ENCODE measurements at places on chromosomes 7 and 10.

DNA sequence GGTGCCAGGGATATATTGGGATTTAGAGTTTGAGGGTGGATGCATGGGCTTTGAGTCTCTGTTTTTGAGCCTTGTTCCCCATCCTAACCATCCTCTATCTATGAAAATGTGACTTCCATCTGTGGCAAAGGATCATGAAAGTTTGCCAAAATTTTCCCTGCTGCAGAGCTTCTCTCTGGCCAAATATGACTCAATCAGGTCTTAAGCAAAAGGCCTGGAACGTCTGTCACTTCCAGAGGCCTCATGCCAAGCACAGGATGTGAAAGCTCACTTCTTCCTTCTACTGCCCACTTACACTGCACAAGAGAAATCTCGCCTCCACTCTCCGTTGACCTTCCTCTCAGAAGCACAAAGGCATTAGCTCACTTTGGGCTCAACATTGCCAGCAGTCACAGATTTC lies 696.9 kb upstream of the NRP1 start:
- H3K4me1 ChIP-seq = no peaks in the 10 kb centered on the region
- no peak for DNase-seq
- no peaks in the 10 kb centered on the region for H3K36me3 ChIP-seq

GRCh38 chr7:18414885-18415284 lies 80.7 kb upstream of the HDAC9 start:
- DNase-seq = no peak
- no peaks in the 10 kb centered on the region for H3K27me3 ChIP-seq
- no peak overlapping the region for H3K27ac ChIP-seq
- H3K4me3 ChIP-seq = no peak overlapping the region
- no peaks in the 10 kb centered on the region for H3K36me3 ChIP-seq

DNA sequence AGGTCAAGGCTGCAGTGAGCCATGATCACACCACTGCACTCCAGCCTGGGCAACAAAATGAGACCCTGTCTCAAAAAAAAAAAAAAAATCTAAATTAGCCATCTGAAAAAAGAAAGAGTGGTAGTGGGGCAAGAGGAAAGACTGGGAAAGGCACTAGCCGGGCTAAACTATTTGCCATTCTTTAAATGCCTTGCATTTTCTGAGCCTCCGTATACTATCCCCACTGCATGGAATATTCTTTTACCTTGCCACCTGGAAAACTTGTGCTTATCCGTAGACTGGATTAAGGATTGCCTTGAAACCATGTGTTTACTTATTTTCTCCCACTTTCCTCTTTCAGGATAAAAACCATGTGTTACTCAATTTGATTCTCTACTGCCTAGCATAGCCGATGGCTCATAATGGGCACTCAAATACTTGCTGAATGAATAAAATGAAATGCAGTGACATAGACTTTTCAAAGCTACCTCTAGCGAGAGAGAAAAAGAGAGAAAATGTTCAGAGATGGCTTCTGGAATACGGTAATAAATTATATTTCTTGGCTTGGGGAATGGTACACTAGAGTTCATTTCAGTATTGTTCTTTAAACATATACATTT lies 30.6 kb downstream of the HYCC1 start:
- no peak overlapping the region for H3K27ac ChIP-seq
- H3K4me1 ChIP-seq = peaks cover 7% of the 10 kb centered on the region
- H3K27me3 ChIP-seq = no peaks in the 10 kb centered on the region
- DNase-seq = no peak
- H3K4me3 ChIP-seq = no peak overlapping the region

GRCh38 chr7:110051372-110051771 lies 1039.6 kb upstream of the LRRN3 start:
- H3K36me3 ChIP-seq = no peaks in the 10 kb centered on the region
- no peaks in the 10 kb centered on the region for H3K4me1 ChIP-seq
- no peak overlapping the region for H3K27ac ChIP-seq
- H3K4me3 ChIP-seq = no peak overlapping the region
- DNase-seq = no peak

- no peaks in the 10 kb centered on the region for H3K36me3 ChIP-seq
- no peak for DNase-seq
- no peak overlapping the region for H3K4me3 ChIP-seq
- peaks cover 9% of the 10 kb centered on the region for H3K4me1 ChIP-seq
These were observed 17.2 kb downstream of the STX1A start for GRCh38 chr7:73702226-73702625.

- no peaks in the 10 kb centered on the region for H3K27me3 ChIP-seq
- no peak overlapping the region for H3K4me3 ChIP-seq
- no peaks in the 10 kb centered on the region for H3K4me1 ChIP-seq
- no peaks in the 10 kb centered on the region for H3K36me3 ChIP-seq
These were observed 51.9 kb downstream of the GNAT3 start for GRCh38 chr7:80459776-80460510.

DNA sequence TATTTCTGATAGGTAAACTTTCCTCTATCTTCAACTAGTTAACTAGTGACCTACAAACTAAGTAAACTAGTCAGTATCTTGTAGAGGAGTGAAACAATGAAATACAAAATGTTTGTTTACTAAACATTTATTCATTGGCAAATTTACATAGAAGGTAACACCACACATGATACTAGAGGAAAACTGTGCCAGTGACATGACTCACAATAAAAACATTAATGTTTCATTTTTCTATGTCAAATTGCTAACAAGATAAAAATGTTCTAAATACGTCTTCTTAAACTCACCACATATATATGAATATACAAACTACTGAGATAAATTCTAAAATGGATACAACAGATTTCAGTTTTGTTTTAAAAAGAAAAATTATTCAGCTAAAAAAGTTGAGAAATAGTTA lies 471.3 kb downstream of the PARD3 start:
- H3K27ac ChIP-seq = no peak overlapping the region
- H3K4me3 ChIP-seq = no peak overlapping the region
- DNase-seq = no peak
- H3K4me1 ChIP-seq = no peaks in the 10 kb centered on the region

GRCh38 chr10:80411681-80412220 lies 3.4 kb downstream of the PRXL2A start:
- H3K4me3 ChIP-seq = no peak overlapping the region
- no peaks in the 10 kb centered on the region for H3K36me3 ChIP-seq
- no peak for DNase-seq
- H3K4me1 ChIP-seq = peaks cover 41% of the 10 kb centered on the region
- H3K27ac ChIP-seq = no peak overlapping the region

- H3K4me1 ChIP-seq = no peaks in the 10 kb centered on the region
- no peaks in the 10 kb centered on the region for H3K36me3 ChIP-seq
These were observed 144.1 kb upstream of the NRG3 start for GRCh38 chr10:81730891-81731290.

GRCh38 chr7:98200364-98200763 lies 10.9 kb upstream of the BHLHA15 start:
- H3K27ac ChIP-seq = no peak overlapping the region
- no peaks in the 10 kb centered on the region for H3K27me3 ChIP-seq
- no peak overlapping the region for H3K4me3 ChIP-seq
- no peak for DNase-seq
- no peaks in the 10 kb centered on the region for H3K36me3 ChIP-seq

DNA sequence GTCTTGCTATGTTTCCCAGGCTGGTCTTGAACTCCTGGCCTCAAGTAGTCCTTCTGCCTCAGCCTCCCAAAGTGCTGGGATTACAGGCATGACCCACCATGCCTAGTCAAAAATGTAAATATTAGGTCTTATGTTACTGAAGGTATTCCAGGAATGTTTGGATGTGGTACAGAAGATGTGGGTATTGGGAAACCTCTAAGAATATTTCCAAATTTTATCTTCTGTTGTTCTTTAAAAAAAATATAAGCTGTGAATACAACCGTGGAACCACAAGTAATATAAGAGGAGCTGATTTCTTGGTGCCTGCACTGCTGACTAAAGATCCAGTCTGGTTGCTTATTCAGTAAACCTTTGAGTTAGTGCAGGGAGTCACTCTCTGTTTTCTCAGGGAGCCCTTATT lies 178.3 kb downstream of the AUTS2 start:
- no peak overlapping the region for H3K27ac ChIP-seq
- no peaks in the 10 kb centered on the region for H3K27me3 ChIP-seq
- no peak for DNase-seq
- peaks cover 3% of the 10 kb centered on the region for H3K4me1 ChIP-seq

- peak; percentile 70 for DNase-seq
- peak overlapping the region; percentile 93 for H3K27ac ChIP-seq
- peaks cover 7% of the 10 kb centered on the region for H3K4me1 ChIP-seq
- H3K4me3 ChIP-seq = peak overlapping the region; percentile 87
- no peaks in the 10 kb centered on the region for H3K36me3 ChIP-seq
These were observed 537 bp downstream of the FOXK1 start for GRCh38 chr7:4682621-4683042.

DNA sequence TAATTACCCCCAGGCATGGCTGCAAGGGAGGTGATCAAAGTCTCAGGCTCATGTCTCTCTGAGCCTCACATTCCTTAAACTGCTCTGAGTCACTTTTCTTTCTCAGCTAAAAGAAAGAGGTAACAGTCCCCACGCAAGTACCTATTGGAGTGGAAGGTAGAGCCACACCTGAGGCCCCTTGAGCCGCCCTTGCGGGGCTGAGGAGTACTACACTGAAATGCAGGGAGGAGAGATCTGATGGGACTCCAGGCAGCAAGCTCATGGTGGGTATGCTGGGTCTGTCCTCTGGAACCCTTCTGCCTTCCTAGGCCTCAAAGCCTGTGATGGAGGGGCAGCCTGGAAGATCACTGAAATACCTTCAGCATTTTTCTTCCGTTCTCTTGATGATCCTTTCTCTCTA lies 960.0 kb downstream of the DNAJB9 start:
- no peak overlapping the region for H3K4me3 ChIP-seq
- H3K4me1 ChIP-seq = no peaks in the 10 kb centered on the region
- no peak for DNase-seq
- H3K27me3 ChIP-seq = no peaks in the 10 kb centered on the region
- H3K36me3 ChIP-seq = no peaks in the 10 kb centered on the region

- no peak overlapping the region for H3K4me3 ChIP-seq
- H3K36me3 ChIP-seq = no peaks in the 10 kb centered on the region
- H3K27me3 ChIP-seq = peaks cover 5% of the 10 kb centered on the region
These were observed 7.1 kb downstream of the DOCK4 start for GRCh38 chr7:112199035-112199655.

GRCh38 chr10:23412223-23412622 lies 26.7 kb upstream of the OTUD1 start:
- H3K27me3 ChIP-seq = no peaks in the 10 kb centered on the region
- no peaks in the 10 kb centered on the region for H3K4me1 ChIP-seq
- no peak overlapping the region for H3K4me3 ChIP-seq

- H3K36me3 ChIP-seq = no peaks in the 10 kb centered on the region
- H3K27ac ChIP-seq = peak overlapping the region; percentile 84
- peak overlapping the region; percentile 53 for H3K4me3 ChIP-seq
- H3K27me3 ChIP-seq = peaks cover 14% of the 10 kb centered on the region
- DNase-seq = peak; percentile 90
These were observed 32.8 kb upstream of the SFTPD start for GRCh38 chr10:79981450-79982361.

DNA sequence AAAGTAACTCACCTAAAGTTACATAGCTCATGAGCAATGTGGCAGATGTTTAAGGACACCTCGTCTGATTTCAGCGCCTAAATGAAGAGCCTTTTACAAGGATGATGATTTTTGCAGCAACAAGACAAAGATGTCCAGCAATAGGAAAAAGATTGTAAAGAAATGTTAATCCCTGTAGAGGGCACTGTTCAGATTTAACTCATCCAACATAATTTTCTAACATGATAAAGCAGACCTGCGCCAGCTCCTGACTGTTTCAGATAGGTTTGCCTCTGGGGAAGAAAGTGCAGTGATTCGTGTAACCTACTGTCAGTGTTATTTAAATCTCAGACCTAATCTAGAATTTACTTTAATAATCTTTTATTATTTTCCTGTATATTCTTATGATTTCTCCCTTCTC lies 595.2 kb downstream of the AUTS2 start:
- H3K4me3 ChIP-seq = no peak overlapping the region
- no peak for DNase-seq
- no peak overlapping the region for H3K27ac ChIP-seq
- H3K36me3 ChIP-seq = no peaks in the 10 kb centered on the region
- no peaks in the 10 kb centered on the region for H3K27me3 ChIP-seq

DNA sequence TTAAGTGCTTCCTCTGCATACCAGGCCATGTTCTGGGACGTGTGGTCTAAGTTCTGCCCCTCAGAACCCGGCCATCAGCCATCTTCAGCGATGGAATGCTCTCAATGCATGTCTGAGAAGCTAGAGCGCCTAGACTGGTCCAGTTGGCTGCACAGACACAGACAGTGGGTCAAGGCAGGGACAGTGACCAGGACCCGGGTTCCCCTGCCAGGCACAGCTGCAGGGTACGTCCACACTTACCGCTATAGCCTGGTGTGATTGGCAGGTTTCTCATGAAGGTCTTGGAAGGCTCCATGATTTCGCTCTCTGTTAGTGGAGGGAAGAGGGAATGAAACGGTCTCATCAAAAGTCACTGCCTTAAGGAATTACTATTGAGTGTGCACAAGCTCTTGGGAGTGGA lies 47.3 kb downstream of the PNLIPRP2 start:
- no peaks in the 10 kb centered on the region for H3K4me1 ChIP-seq
- no peak overlapping the region for H3K27ac ChIP-seq
- DNase-seq = no peak
- H3K36me3 ChIP-seq = no peaks in the 10 kb centered on the region
- H3K4me3 ChIP-seq = no peak overlapping the region

- peak overlapping the region; percentile 57 for H3K4me3 ChIP-seq
- peaks cover 43% of the 10 kb centered on the region for H3K27me3 ChIP-seq
- no peak for DNase-seq
- H3K4me1 ChIP-seq = peaks cover 15% of the 10 kb centered on the region
- no peak overlapping the region for H3K27ac ChIP-seq
These were observed 59.5 kb upstream of the PRPS1L1 start for GRCh38 chr7:18087026-18087686.

- H3K4me1 ChIP-seq = no peaks in the 10 kb centered on the region
- no peak overlapping the region for H3K4me3 ChIP-seq
- H3K27me3 ChIP-seq = peaks cover 3% of the 10 kb centered on the region
- H3K36me3 ChIP-seq = no peaks in the 10 kb centered on the region
These were observed 1.1 kb downstream of the EPHB6 start for GRCh38 chr7:142855756-142856564.

- no peaks in the 10 kb centered on the region for H3K36me3 ChIP-seq
- DNase-seq = no peak
- no peaks in the 10 kb centered on the region for H3K27me3 ChIP-seq
- no peaks in the 10 kb centered on the region for H3K4me1 ChIP-seq
- H3K27ac ChIP-seq = no peak overlapping the region
These were observed 495.1 kb upstream of the POT1 start for GRCh38 chr7:125424721-125425120.

DNA sequence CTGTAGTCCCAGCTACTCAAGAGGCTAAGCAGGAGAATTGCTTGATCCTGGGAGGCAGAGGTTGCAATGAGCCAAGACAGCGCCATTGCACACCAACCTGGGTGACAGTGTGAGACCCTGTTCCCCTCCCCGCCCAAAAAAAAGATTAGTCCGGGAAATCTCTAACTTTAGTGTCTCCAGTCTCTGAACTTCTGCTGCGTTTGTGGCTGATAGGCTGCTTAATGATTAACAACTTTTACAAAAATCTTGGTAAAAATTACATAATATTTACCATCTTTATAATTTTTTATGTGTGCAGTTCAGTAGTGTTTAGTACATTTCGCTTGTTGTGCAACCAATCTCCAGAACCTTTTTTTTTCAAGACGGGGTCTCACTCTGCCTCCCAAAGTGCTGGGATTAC lies 9.7 kb upstream of the PLAU start:
- H3K27me3 ChIP-seq = no peaks in the 10 kb centered on the region
- DNase-seq = no peak
- H3K4me1 ChIP-seq = peaks cover 39% of the 10 kb centered on the region
- no peaks in the 10 kb centered on the region for H3K36me3 ChIP-seq
- no peak overlapping the region for H3K4me3 ChIP-seq
